ENCODE measurements at places on chromosomes 12 and 14. TPM values are rescaled to one million over a fixed set of nuclear protein-coding genes. Genes with fewer than 3 reads are reported as not detected.

- no peaks in the 10 kb centered on the region for H3K36me3 ChIP-seq
- H3K4me1 ChIP-seq, result no peaks in the 10 kb centered on the region
- H3K4me3 ChIP-seq, result no peak overlapping the region
Observed at GRCh38 chr12:97276661-97277429, 185.8 kb upstream of the RMST start.

Gene TAPBPL
- 17.4 TPM for total RNA-seq

DNA sequence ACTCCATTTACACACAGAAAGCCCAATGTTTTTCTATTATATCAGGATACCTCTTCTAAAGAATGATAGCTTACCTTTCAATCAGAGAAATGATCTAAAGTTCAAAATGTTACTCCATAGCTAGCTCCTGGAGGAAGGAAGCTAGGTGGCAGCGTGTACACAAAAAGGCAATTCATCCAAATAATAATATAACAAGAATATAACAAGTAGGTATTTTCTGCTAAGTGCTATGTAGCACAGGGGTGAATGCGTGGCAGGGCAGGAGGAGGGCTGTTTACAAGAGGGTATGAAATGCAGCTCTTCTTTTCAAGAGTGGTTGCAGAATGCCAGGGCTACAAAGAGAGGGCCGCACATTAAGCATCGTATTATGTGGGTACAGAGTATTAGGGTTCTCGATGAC is 663 bp upstream of the SNAPC1 start:
- no peaks in the 10 kb centered on the region for H3K27me3 ChIP-seq
- H3K4me3 ChIP-seq, result peak overlapping the region; percentile 80

- H3K27ac ChIP-seq, result no peak overlapping the region
- H3K4me1 ChIP-seq, result peaks cover 32% of the 10 kb centered on the region
- H3K36me3 ChIP-seq, result no peaks in the 10 kb centered on the region
- DNase-seq, result no peak
- H3K4me3 ChIP-seq, result no peak overlapping the region
- no peaks in the 10 kb centered on the region for H3K27me3 ChIP-seq
Observed at GRCh38 chr12:116537101-116537904, 21.9 kb upstream of the MAP1LC3B2 start.

DNA sequence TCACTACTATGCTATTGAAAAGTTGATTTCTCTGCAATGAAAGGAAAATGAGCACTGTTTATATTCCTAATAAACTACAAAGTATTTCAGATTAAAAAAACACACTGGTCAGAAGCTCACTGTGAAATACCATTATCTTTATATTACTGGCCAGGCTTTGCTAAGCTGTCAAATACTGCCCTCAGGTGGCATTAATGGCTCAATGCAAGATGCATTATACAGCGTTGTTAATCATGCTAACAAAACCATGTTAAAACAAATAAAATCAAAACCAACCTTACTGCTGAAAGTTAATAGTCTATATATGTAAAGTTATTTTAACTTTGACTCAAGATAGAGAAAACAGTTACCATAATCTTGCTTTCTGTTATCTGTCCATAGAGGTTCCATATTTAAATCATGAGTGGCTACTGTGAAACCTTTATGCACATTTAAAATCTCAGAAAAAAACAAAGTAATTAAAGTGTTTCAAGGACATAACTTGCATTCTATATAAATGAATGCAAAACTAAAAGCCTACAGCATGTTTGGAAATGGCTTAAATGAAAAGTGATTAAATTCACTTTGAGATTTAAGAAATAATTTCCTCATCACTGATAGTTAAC is 121.7 kb downstream of the RALGAPA1 start:
- no peak overlapping the region for H3K4me3 ChIP-seq
- no peaks in the 10 kb centered on the region for H3K36me3 ChIP-seq
- H3K27ac ChIP-seq, result no peak overlapping the region
- no peaks in the 10 kb centered on the region for H3K4me1 ChIP-seq
- H3K27me3 ChIP-seq, result no peaks in the 10 kb centered on the region

- no peak for DNase-seq
- H3K27me3 ChIP-seq, result no peaks in the 10 kb centered on the region
- peaks cover 15% of the 10 kb centered on the region for H3K4me1 ChIP-seq
- H3K4me3 ChIP-seq, result no peak overlapping the region
- H3K36me3 ChIP-seq, result no peaks in the 10 kb centered on the region
Observed at GRCh38 chr14:58667900-58668299, 30.1 kb downstream of the DACT1 start.

DNA sequence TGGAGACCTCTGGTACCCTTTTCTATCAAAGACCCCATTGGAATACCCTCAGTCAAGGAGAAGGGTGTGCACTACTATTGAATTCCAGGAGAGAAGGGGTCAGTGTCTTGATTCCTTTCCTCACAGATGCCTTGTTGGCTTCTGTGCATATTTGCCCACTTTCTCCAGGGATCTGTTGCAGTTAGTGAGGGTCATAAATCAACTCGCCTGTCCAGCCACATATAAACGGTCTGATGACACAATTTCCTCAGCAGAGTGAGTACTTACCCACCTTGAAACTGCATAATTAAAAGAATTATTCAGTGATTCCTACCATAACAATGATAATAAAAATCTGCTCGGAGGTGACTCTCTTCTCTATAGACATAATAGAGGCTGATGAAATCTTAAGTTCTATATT is 13.9 kb upstream of the DCD start:
- no peaks in the 10 kb centered on the region for H3K36me3 ChIP-seq
- H3K27me3 ChIP-seq, result peaks cover 19% of the 10 kb centered on the region
- no peaks in the 10 kb centered on the region for H3K4me1 ChIP-seq
- no peak overlapping the region for H3K4me3 ChIP-seq
- no peak for DNase-seq
- no peak overlapping the region for H3K27ac ChIP-seq

Gene NOXRED1
- total RNA-seq, result not detected

Gene ANO4
- total RNA-seq, result 0.28 TPM

GRCh38 chr12:124940393-124941169 is 26.1 kb upstream of the UBC start:
- peak; percentile 92 for DNase-seq
- peak overlapping the region; percentile 44 for H3K4me3 ChIP-seq
- H3K27ac ChIP-seq, result peak overlapping the region; percentile 85
- no peaks in the 10 kb centered on the region for H3K27me3 ChIP-seq
- H3K4me1 ChIP-seq, result peaks cover 34% of the 10 kb centered on the region
- H3K36me3 ChIP-seq, result no peaks in the 10 kb centered on the region

DNA sequence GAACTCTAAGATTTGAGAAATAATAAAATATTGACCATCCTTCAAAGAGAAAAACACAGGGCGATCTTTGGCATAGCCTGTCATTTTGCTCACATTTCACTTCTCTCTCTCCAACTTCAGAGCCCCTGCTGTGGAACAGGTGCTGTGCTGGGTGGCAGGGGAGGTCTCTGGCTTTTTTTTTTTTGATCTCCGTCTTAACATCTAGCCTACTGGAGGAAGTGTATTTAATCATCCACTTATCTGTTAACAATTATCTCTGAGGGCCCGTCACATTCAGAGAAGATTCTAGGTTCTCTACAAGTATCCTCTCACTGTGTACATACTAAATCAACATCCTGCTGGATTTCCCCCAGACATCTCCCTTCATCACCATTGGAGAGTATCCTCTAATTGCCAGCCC is 34.1 kb downstream of the CHST11 start:
- no peaks in the 10 kb centered on the region for H3K36me3 ChIP-seq
- DNase-seq, result no peak
- peaks cover 7% of the 10 kb centered on the region for H3K4me1 ChIP-seq
- no peak overlapping the region for H3K27ac ChIP-seq
- H3K4me3 ChIP-seq, result no peak overlapping the region

GRCh38 chr12:6185961-6186827 is 14.0 kb upstream of the CD9 start:
- no peaks in the 10 kb centered on the region for H3K36me3 ChIP-seq
- peaks cover 2% of the 10 kb centered on the region for H3K4me1 ChIP-seq
- no peak for DNase-seq
- H3K27me3 ChIP-seq, result no peaks in the 10 kb centered on the region
- no peak overlapping the region for H3K27ac ChIP-seq
- no peak overlapping the region for H3K4me3 ChIP-seq

DNA sequence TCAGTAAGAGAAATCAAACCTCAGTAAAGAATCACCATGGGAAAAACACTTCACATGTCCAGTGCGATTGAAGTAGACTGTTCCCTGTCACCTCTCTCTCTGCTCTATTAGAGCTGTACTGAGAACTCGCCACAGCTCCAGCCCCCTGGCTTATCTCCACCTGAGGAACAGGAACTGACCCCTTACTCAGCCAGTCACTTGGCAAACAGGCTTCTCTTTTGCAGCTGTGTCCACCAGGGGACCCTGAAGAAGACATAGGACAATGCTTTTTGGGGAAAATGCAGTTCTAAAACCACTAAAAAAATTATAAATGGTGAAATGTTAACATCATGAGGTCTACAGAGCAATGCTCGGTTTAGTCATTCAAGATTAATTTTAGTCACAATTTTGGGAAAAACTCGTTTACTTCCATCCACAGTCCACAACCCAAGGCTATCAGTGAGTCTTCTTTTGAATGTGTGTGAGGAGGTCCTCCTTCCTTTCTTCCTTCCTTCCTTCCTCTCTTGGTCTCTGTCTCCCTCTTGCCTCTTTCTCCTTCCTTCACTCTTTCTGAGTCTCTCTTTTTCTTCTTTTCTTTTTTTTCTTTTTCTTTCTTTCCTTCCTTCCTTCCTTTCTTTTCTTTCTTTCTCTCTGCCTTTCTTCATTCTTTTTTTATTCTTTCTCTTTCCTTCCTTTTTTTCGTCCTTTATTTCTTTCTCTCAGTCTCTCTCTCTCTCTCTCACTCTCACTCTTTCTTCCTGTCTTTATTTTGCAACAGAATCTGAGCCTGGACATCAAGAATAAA is 1189.5 kb upstream of the TMEM132C start:
- H3K4me1 ChIP-seq, result no peaks in the 10 kb centered on the region
- no peak overlapping the region for H3K4me3 ChIP-seq
- no peaks in the 10 kb centered on the region for H3K36me3 ChIP-seq
- no peak for DNase-seq

Gene ARMH4
- total RNA-seq, result 7.7 TPM

GRCh38 chr12:44589697-44590096 is 286.4 kb downstream of the NELL2 start:
- no peaks in the 10 kb centered on the region for H3K4me1 ChIP-seq
- no peak for DNase-seq
- H3K4me3 ChIP-seq, result no peak overlapping the region
- H3K27ac ChIP-seq, result no peak overlapping the region
- no peaks in the 10 kb centered on the region for H3K27me3 ChIP-seq

- H3K36me3 ChIP-seq, result no peaks in the 10 kb centered on the region
- DNase-seq, result peak; percentile 53
- H3K4me3 ChIP-seq, result no peak overlapping the region
- no peak overlapping the region for H3K27ac ChIP-seq
- no peaks in the 10 kb centered on the region for H3K4me1 ChIP-seq
Observed at GRCh38 chr14:100383727-100384158, 60.6 kb downstream of the SLC25A47 start.

DNA sequence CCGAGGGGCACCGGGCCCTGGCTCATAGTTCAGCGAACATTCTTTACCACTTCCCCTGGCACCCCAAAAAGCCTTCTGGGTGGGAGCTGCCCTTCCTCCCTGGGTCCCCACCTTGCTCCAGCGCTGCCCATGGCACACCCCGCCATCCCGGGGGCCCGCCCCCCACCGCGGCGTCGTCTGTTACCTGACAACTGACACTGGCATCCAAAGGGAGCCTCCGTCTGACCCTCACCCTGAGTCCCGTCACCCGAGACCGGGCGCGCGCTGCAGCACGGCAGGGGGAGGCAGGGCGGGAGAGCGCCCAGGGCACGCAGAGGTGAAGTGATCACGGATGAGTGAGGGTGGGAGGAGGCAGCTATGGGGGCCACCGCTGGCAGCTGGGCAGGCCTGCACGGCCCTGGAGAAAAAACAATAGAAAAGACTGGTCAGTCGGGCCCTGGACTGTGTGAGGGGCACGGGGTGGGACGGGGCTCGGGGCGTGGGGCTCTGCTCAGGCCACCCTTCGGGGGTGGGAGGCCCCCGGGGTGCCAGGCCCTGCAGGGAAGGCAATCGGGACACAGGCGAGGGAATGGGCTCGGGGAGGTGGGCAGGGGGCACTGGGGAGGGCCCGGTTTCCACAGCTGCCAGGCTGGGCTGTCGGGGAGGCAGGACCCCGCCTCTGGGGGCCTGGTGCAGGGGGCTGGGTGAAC is 40.7 kb downstream of the BCL11B start:
- no peak overlapping the region for H3K27ac ChIP-seq
- H3K36me3 ChIP-seq, result no peaks in the 10 kb centered on the region
- no peak overlapping the region for H3K4me3 ChIP-seq
- H3K27me3 ChIP-seq, result peaks cover 73% of the 10 kb centered on the region

Gene SLC15A4
- 15.5 TPM for total RNA-seq

GRCh38 chr12:92562063-92562734 is 140.6 kb upstream of the PLEKHG7 start:
- no peaks in the 10 kb centered on the region for H3K36me3 ChIP-seq
- H3K27ac ChIP-seq, result no peak overlapping the region
- DNase-seq, result no peak
- H3K4me1 ChIP-seq, result no peaks in the 10 kb centered on the region
- H3K4me3 ChIP-seq, result no peak overlapping the region

DNA sequence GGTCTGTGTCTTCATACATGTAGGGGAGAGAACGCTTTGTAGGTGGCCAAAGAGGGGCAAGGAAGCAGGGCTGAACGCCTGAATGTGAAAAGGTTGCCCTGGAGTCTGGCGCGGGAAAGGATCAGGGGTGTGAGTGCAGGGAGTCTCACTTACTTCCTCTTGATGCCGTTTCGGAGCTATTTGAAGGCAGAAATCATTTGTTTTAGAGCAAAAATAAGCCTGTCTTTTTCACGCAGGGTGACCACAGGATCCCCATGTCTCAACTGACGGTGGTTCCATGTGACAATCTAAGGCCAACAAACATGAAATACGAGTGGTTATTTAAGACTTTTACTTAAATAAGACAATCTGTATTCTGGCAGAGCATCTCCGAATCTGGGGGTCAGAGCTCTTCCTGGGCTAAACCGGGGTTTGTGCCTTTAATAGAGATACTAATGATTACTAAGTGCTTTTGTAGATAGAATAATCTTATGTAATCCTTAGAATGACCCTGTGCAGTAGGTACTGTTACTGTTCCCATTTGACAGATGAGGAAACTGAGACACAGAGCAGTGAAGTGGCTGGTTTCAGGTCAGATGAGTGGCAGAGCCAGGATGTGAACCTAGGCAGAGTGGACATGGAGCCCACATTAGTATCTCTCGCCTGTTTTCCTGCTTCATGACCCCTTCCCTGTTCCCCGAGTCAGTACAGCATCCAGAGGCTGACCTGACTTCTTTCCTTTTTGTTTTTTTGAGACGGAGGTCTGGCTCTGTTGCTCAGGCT is 1.9 kb downstream of the BRI3BP start:
- peak overlapping the region; percentile 65 for H3K4me3 ChIP-seq
- H3K4me1 ChIP-seq, result peaks cover 15% of the 10 kb centered on the region
- H3K36me3 ChIP-seq, result no peaks in the 10 kb centered on the region
- no peak overlapping the region for H3K27ac ChIP-seq
- no peak for DNase-seq

Gene CDCA4
- 1.7 TPM for total RNA-seq

Data from heart right ventricle (tissue), 16 donors.